ENCODE measurements at places on chromosomes 6 and 20. TPM values are rescaled to one million over a fixed set of nuclear protein-coding genes. Genes with fewer than 3 reads are reported as not detected.

GRCh38 chr6:154931711-154932424, 63.2 kb upstream of the TIAM2 start:
- DNase-seq: peak; percentile 83

DNA sequence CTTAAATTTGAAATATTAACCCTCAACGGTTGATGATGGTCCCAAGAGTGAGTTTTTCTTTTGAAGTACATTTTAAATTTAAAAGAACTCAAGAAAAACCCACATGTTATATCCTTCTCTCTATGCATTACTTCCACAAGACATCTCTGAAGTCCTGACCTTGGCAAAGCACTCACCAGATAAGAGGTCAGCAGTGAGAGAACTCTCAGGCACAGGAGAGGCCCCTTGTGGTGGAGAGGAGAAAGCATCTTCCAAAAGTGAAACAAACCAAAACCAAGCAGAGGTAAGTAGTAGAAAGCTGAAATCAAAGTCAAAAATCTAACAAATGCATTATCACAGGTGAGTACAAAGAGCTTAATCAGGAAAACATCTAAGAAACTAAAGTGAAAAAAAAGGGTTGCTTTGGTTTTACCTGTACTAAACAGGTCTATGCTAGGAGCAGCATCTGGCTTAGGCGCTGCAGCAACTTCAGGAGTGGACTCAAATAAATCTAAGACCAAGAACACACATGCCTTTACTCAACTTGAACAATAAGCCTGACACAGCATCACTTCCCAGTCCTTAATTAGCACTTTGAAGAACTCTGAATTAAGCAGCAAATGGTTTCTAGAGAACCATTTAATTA, 80.5 kb downstream of the PRSS35 start:
- peak; percentile 28 for DNase-seq

Gene PACSIN1
- under 0.01 TPM for total RNA-seq

Gene BEND6
- 13.4 TPM for total RNA-seq

Gene GSTA3
- not detected for total RNA-seq

DNA sequence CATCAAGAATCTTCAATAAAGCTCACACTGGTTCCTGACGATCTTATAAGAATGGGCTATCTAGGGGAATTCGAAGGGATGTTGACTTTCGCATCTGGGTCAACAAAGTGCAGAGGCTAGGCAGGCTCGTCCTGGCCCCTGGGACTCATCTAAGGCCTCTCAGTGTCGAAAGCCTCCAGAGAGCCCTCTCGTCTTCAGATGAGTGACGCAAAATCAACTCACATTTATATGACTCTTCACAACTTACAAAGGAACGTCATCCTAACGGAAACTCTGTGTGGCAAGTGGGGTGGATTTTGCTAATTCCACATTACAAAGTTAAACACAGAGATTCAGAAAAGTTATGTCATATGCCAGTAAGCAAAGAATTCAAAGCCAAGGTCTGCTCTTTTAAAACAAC, 270.5 kb upstream of the EXOC2 start:
- no peak for DNase-seq

Gene PCK1
- not detected for total RNA-seq

DNA sequence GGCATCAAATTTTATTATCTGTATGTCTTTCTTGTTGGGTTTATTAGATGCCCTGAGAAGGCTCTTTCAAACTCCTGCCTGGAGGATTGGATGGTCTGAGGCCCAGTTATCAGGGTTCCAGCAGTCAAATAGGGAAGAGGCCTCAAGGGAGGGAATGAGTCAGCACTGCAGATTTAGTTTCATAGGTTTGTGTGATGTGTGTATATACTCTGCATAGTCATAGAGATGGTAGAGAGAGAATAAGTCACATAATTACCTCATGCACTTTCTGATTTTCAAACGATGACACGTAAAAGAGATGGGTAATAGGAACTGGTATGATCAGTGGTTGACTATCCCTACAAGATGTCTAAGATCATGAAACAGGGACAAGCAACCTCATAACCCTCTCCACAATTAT, 82.1 kb downstream of the ADAT2 start:
- DNase-seq: peak; percentile 22

- DNase-seq: peak; percentile 56
Measured at GRCh38 chr6:53673162-53673727, 7.7 kb upstream of the KLHL31 start.

DNA sequence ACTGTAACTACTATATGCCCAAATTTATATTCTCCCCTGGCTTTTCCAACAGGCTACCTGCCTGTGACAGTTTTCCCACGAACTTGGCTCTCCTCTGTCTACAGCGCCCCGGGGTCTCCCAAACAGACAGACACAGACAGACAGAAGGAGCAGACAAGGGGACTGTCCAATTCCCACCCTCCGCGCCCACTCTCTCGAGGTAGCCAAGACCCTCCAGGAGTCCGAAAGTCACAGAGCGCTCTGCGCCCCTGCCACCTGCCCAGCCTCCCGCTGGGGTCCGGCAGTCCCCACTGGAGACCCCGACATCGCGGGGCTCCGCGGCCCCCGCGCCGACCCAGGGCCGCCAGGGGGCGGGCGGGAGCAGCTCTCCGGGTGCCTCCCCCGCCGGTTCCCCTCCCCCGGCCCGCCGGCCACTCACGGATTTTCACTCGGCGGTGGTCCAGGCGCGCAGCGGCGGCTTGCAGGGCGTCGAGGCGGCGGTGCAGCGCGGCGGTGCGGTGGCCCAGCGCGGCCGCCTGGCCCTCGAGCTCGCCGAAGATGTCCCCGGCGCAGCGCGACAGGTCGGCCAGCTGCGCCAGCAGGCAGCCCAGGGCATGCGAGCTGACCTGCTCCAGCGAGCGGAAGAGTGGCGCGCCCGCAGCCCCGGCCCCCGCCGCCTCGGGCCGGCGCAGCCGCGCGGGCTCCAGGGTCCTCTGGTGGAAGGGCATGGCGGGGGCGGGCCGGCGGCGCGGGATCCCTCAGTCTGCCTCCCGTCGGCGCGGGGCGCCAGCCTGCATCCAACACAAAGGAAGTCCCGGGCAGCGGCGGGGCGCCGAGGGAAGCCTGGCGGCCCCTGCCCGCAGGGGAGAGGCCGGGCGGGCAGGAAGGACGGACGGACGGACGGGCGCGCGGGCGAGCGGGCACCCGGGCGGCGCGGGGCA, 81.3 kb upstream of the CCDC28A start:
- peak; percentile 54 for DNase-seq

DNA sequence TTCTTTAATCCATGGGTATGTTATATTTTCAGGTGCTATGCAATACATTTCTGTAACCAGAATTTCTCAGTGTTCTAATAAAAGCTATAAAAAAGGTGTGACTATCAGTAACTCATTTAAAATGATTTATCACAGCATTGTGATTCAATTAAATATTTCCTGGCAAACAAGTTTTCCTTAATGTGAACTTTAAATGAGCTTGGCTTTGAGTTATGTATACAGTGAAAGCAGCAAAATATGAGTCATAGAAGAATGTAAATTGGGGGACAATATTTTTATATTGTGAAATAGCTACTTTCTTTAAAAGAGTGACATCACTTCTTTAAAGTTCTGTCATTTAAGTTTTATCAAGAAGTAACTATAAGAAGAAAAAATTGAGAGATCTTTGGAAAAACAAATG, 484.9 kb upstream of the MAN1A1 start:
- DNase-seq: no peak
